ENCODE measurements at places on chromosomes 12 and 14. TPM values are rescaled to one million over a fixed set of nuclear protein-coding genes. Genes with fewer than 3 reads are reported as not detected.

Gene CLEC2D
- total RNA-seq, result 19.2 TPM

Gene DEPDC4
- not detected for total RNA-seq

Gene SLC5A8
- total RNA-seq, result not detected

Gene RASSF9
- 3.2 TPM for total RNA-seq

Gene LTB4R
- 13.1 TPM for total RNA-seq

Gene PA2G4
- 111 TPM for total RNA-seq

Gene SLCO1C1
- 4.5 TPM for total RNA-seq

- no peaks in the 10 kb centered on the region for H3K4me1 ChIP-seq
- no peak overlapping the region for H3K4me3 ChIP-seq
- no peak overlapping the region for H3K27ac ChIP-seq
Observed at GRCh38 chr14:100201701-100202100, 37.2 kb upstream of the YY1 start.

GRCh38 chr14:20302042-20302755 is 3.6 kb downstream of the TTC5 start:
- H3K27me3 ChIP-seq, result no peaks in the 10 kb centered on the region
- H3K4me3 ChIP-seq, result no peak overlapping the region
- no peak for DNase-seq
- H3K4me1 ChIP-seq, result peaks cover 15% of the 10 kb centered on the region
- H3K27ac ChIP-seq, result no peak overlapping the region
- H3K36me3 ChIP-seq, result peaks cover 35% of the 10 kb centered on the region

DNA sequence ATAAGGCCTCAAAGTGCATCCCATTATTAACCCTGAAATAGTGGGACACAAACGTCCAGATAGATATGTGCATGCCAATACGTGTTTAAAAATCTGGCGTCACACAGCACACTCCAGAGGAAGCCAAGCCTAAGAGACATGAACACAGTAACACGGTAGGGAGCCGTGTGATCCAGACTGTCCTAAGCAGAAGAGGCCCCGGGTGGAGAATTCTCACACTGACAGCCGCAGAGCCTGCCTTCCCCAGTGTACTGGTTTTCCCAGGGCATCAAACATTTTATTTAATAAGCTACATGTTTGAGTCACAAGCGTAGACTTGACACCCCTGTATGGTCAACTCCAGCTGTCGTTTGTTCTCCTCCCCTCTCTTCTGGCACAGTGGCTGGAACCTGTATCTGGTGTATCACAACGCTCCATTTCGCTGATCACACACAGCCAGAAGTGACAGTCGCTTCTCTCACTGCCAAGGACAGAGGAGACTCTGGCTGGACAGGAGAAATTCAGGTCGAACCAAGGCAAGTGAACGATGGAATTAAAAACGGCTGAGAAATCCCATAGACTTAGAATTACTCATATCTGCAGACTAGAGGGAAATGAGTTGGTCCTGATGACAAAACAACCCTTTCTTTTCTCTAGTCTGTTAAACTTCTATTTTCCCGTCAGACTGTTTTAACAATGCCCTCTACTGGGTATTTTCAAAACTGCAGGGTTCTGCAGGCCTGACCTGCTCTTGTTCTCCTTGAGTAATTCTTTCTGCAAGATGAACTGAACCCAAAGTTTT is 359.9 kb downstream of the RGS6 start:
- no peak for DNase-seq
- no peak overlapping the region for H3K27ac ChIP-seq
- no peaks in the 10 kb centered on the region for H3K4me1 ChIP-seq
- H3K27me3 ChIP-seq, result no peaks in the 10 kb centered on the region

- no peak overlapping the region for H3K27ac ChIP-seq
- no peaks in the 10 kb centered on the region for H3K27me3 ChIP-seq
- H3K4me3 ChIP-seq, result no peak overlapping the region
- no peak for DNase-seq
Observed at GRCh38 chr14:42441615-42442014, 834.9 kb downstream of the LRFN5 start.

GRCh38 chr14:103594265-103594664 is 31.5 kb downstream of the COA8 start:
- H3K4me1 ChIP-seq, result no peaks in the 10 kb centered on the region
- no peak for DNase-seq
- no peak overlapping the region for H3K27ac ChIP-seq
- peaks cover 6% of the 10 kb centered on the region for H3K36me3 ChIP-seq
- H3K27me3 ChIP-seq, result no peaks in the 10 kb centered on the region

DNA sequence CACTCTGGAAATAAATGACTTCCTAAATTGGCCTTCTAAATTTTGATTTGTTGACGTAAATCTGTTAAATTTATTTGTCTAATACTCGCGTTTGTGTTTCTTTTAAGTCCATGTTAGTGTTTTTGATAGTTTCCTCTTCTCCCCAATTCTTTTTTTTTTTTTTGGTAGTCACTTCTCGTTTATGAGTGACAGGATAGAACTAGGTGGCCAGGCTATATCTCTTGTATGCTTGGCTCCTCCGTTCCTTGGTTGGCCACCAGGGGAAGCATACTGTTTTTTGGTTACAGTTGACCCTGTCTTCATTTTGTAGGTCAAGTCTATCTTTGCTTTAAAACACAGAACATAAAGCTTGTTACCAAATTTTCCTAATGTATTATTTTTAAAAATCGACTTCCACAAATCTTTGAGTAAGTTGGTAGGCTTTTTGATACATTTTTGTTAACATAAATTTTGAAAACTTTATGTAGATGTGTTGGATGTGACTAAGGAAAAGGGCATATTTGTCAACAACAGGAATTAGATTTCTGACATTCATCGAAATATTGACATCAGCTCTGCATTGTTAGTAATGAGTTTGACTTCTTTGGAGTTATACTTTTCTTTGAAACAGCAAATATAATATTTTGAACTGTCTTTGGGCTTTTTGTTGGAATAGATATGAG is 2.2 kb downstream of the RCOR1 start:
- peaks cover 24% of the 10 kb centered on the region for H3K4me1 ChIP-seq
- H3K36me3 ChIP-seq, result no peaks in the 10 kb centered on the region
- peak; percentile 9 for DNase-seq

DNA sequence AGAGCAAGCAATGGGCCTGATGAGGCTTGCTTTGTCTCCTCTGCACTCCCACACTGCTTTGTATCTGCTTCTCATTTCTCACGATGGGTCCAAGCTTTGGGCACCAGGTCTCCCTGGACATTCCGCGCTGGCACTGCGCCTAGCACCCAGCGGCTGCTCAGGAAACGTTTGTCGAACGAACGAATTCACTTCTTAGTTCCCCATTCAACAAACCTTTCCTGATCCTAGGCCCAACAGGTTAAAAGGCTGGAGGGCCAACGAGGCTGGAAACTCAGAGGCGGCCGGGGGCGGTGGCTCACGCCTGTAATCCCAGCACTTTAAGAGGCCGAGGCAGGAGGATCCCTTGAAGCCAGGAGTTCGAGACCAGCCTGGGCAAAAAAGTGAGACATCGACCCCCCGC is 1.0 kb upstream of the GLRX5 start:
- DNase-seq, result no peak
- H3K27me3 ChIP-seq, result no peaks in the 10 kb centered on the region
- no peaks in the 10 kb centered on the region for H3K36me3 ChIP-seq
- peaks cover 64% of the 10 kb centered on the region for H3K4me1 ChIP-seq

DNA sequence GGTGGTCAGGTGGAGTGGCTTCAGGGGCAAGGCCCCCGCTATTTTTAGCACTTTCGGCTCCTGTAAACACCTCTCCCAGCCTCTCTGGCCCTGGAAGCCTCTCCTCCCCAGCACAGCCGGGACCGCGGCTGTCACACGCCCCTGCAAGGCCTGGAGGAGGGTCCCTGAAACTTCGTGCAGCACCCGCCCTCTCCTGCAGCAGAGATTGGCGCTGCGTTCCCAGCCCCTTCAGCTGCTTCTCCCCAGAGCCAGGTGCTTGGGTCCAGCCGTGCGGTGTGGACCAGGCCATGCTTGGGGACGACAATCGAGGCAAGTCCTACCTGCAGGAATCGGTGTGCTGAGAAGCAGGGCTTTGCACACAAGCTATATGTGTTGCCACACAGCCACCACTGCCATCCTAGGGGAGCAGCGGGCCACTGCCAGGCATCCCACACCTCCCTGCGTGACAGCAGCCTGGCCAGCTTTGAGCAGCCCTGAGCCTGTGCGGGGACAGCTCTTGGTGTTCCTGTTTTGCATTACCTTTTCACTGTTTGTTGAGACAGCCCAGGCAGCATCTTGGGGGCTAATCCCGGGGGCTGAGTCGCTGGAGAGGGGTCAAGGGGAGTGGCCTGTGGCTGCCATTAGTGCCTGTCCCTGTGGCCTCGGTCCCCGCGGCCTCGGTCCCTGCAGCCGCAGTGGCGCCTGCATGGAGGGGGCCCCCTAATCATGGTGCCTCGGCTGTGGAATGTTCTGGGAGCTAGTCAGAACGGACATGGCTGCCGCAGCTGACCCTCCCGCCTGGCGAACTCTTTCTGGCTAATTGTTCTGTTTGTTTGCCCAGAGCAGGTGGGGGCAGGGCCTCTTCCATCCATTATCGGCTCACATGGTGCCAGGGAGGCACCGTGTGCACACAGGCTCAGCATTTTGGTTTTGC is 27.6 kb upstream of the TRAF3 start:
- DNase-seq, result no peak
- no peaks in the 10 kb centered on the region for H3K36me3 ChIP-seq
- no peak overlapping the region for H3K27ac ChIP-seq
- no peaks in the 10 kb centered on the region for H3K27me3 ChIP-seq
- H3K4me1 ChIP-seq, result no peaks in the 10 kb centered on the region
- no peak overlapping the region for H3K4me3 ChIP-seq

DNA sequence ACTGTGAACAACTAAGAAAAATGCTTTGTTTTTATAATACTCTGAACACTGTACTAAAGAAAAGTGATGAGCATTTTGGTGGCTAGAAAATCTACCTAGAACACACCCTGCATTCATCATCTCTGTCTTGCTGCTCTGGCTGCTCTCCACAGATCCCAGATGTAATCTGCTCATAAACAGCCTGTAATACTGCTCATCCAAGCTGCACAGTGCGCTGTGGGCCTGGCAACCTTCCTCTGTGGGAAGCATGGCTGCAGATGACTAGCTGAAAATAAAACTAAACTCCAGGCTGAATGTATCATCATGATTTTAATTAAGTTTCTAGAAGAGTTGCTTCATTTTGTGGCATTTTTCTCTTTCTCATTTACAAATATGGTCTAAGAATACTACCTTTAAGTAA is 200.7 kb downstream of the SLC2A13 start:
- no peak overlapping the region for H3K4me3 ChIP-seq
- no peaks in the 10 kb centered on the region for H3K4me1 ChIP-seq
- no peaks in the 10 kb centered on the region for H3K36me3 ChIP-seq
- H3K27me3 ChIP-seq, result no peaks in the 10 kb centered on the region
- no peak overlapping the region for H3K27ac ChIP-seq

DNA sequence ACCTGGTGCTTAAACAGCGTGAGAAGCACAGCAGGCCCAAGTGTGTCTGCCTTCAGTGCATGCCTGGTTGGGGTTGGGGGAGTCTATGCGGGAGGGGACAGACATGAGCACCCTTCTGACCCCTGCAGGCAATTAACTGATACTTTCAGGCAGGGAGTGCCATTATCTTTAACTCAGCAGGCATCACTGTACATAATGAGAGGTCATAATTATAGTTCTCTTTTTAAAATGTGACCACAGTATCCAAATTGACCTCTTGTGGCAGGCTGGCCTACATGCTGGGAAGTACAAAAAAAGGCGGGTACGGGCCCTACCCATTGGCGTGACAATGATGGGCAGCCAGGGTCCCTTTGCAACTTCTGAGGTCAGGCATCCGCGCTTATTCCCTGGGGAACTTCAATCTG is 209.1 kb downstream of the FOXN3 start:
- H3K27me3 ChIP-seq, result no peaks in the 10 kb centered on the region
- no peak overlapping the region for H3K4me3 ChIP-seq
- H3K36me3 ChIP-seq, result no peaks in the 10 kb centered on the region

- no peak overlapping the region for H3K4me3 ChIP-seq
- H3K4me1 ChIP-seq, result peaks cover 3% of the 10 kb centered on the region
- DNase-seq, result no peak
Observed at GRCh38 chr14:77002335-77002734, 26.2 kb downstream of the IRF2BPL start.

DNA sequence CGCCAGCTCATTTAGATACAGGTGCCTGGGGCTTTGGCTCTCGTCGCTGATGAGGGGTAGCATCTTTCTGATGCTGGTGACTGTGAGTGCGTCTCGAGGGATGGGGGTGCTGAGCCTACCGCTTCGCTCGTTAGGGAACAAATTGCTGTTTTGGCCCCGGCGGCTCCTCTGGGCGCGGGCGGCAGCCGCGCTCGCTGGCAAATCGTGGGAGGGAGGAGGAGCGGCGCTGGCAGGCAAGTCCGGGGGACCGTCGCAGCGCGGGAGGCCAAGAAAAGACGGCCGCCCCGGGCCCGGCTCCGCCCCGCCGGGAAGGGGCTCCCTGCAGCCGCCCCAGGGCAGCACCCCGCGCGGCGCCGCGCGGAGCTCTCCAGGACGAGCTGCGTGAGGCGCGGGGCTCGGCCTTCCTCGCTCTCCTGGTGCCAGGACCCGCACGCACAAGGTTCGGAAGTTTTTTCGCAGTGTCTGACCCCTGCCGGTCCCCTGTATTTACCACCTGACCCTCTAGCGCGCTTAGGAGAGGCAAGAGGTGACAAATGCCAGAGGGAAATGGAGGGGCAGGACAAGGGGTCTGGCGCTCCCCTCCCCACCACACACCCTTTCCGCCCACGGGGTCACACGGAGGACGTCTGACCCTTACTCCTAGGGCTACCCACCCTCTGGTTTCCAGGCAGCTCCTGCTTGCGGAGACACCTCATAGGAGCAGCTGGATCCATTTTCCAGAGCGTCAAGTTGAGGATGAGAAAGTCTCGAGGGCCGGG is 899 bp upstream of the KCNH3 start:
- H3K27me3 ChIP-seq, result peaks cover 9% of the 10 kb centered on the region
- no peak for DNase-seq
- peaks cover 9% of the 10 kb centered on the region for H3K4me1 ChIP-seq
- H3K36me3 ChIP-seq, result no peaks in the 10 kb centered on the region
- no peak overlapping the region for H3K27ac ChIP-seq

GRCh38 chr14:24135584-24135833 is 485 bp upstream of the PSME1 start:
- H3K27ac ChIP-seq, result peak overlapping the region; percentile 84
- DNase-seq, result no peak
- H3K27me3 ChIP-seq, result no peaks in the 10 kb centered on the region
- peaks cover 12% of the 10 kb centered on the region for H3K4me1 ChIP-seq
- peaks cover 13% of the 10 kb centered on the region for H3K36me3 ChIP-seq
- H3K4me3 ChIP-seq, result peak overlapping the region; percentile 95

DNA sequence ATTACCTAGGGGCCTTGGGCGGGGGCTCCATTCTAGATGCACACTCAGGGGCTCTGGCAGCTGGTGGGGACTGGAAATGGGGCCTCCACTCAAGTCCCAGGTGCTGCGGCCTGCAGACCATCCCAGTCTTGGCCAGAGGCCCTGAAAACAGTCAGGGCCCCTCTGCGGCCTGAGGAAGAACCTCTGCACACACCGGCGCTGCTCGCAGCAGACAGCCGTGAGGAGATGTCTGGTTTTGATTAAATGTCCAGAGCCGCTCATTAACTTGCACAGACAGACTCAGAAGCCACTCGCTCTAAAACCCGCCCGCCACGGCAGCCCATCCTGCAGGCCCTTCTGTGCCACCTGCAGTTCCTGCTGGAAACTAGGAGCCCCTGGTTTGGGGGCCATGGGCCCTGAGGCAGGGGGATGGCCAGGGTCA is 36.4 kb upstream of the NCOR2 start:
- DNase-seq, result no peak
- H3K4me1 ChIP-seq, result peaks cover 5% of the 10 kb centered on the region
- H3K27ac ChIP-seq, result no peak overlapping the region
- no peaks in the 10 kb centered on the region for H3K36me3 ChIP-seq
- H3K4me3 ChIP-seq, result no peak overlapping the region
